Pancreas (tissue), 10 donors: ENCODE measurements at places on chromosomes 2 and 18. TPM values are rescaled to one million over a fixed set of nuclear protein-coding genes. Genes with fewer than 3 reads are reported as not detected.

DNA sequence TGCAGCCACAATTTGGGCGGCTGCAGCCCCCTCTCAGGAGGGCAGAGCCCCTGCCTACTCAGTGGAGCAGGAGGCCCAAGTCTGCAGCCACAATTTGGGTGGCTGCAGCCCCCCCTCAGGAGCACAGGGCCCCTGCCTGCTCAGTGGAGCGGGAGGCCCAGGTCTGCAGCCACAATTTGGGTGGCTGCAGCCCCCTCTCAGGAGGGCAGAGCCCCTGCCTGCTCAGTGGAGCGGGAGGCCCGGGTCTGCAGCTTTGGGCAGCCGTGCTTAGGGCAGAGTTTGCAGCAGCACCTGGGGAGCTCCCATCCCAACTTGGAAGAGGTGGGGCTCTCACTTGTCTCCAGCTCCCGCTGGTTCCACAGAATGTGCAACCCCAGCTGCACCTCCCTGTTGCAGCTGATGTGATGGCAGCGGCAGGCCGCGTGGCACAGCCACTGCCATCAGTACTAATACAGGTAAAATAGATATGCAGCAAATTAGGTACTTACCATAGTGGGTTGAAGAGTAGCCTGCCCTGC, 99.4 kb downstream of the TWIST2 start:
- H3K27ac ChIP-seq, result no peak overlapping the region
- H3K27me3 ChIP-seq, result no peaks in the 10 kb centered on the region
- no peak for DNase-seq

- DNase-seq, result no peak
- H3K4me1 ChIP-seq, result no peaks in the 10 kb centered on the region
- H3K36me3 ChIP-seq, result no peaks in the 10 kb centered on the region
- H3K27me3 ChIP-seq, result no peaks in the 10 kb centered on the region
Measured at GRCh38 chr2:161972866-161973265, 101.1 kb downstream of the DPP4 start.

DNA sequence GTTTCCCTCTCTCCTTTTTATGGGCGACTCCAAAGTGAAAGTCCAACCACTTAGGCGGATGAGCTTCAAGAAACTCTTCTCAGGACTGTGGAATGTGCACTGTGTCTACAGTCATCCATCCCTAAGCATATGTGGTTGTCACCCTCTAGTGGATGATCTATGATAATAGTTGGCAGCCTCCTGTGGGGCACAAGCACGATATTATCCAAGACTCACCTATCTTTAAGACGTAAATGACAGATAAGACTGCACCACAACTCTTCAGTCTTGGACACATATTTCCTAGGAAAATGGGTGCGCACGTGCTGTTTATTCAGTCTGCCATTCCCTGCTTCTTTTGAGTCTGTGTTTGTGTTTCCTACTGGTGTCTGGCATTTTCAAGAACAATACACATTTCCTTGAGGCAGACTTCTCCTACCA, 145.5 kb upstream of the CTAGE1 start:
- no peaks in the 10 kb centered on the region for H3K36me3 ChIP-seq
- no peak for DNase-seq
- H3K4me3 ChIP-seq, result no peak overlapping the region
- no peaks in the 10 kb centered on the region for H3K4me1 ChIP-seq

CLEC4F gene
- polyA plus RNA-seq, result 0.49 TPM

GRCh38 chr2:33214436-33214835, 262.0 kb upstream of the RASGRP3 start:
- no peaks in the 10 kb centered on the region for H3K36me3 ChIP-seq
- peaks cover 3% of the 10 kb centered on the region for H3K4me1 ChIP-seq
- H3K27me3 ChIP-seq, result no peaks in the 10 kb centered on the region
- H3K4me3 ChIP-seq, result no peak overlapping the region
- DNase-seq, result no peak
- H3K27ac ChIP-seq, result no peak overlapping the region

DNA sequence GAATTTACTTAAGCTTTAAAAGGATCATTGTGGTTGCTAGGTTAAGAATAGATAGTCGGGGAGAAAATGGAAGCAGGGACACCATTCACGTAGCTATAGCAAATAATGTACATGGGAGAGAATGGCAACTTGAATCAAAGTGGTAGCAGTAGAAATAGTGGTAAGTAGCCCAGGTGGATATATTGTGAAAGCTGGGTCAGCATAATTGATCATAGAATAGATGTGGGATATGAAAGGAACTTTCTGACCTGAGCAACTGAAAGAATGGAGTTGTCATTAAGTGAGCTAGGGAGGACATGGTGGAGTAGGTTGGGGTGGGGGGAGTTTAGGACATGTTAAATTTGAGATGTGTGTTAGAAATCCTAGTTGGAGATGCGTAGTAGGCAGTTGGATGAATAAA, 2.2 kb downstream of the SGO2 start:
- H3K36me3 ChIP-seq, result no peaks in the 10 kb centered on the region
- no peak overlapping the region for H3K27ac ChIP-seq
- H3K4me1 ChIP-seq, result no peaks in the 10 kb centered on the region
- no peak for DNase-seq
- H3K27me3 ChIP-seq, result no peaks in the 10 kb centered on the region

- no peaks in the 10 kb centered on the region for H3K36me3 ChIP-seq
- DNase-seq, result no peak
- H3K4me3 ChIP-seq, result no peak overlapping the region
Measured at GRCh38 chr2:76128622-76129021, 417.9 kb upstream of the GCFC2 start.

DNA sequence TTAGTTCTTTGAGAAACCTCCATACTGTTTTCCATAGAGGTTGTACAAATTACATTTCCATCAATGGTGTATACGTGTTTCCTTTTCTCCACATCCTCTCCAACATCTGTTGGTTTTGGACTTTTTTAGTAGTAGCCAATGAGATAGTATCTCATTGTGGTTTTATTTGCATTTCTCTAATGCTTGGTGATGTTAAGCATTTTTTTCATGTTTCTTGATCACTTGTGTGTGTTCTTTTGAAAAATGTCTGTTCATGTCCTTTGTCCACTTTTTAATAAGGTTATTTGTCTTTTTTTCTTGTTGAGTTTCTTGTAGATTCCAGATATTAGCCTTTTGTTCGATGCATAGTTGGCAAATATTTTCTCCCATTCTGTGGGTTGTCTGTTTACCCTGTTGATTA, 392.3 kb upstream of the ZEB2 start:
- H3K27ac ChIP-seq, result no peak overlapping the region
- H3K4me1 ChIP-seq, result no peaks in the 10 kb centered on the region
- no peak for DNase-seq
- H3K4me3 ChIP-seq, result no peak overlapping the region

ARHGAP28 gene
- polyA plus RNA-seq, result 0.91 TPM

HES6 gene
- polyA plus RNA-seq, result 11.1 TPM

DNA sequence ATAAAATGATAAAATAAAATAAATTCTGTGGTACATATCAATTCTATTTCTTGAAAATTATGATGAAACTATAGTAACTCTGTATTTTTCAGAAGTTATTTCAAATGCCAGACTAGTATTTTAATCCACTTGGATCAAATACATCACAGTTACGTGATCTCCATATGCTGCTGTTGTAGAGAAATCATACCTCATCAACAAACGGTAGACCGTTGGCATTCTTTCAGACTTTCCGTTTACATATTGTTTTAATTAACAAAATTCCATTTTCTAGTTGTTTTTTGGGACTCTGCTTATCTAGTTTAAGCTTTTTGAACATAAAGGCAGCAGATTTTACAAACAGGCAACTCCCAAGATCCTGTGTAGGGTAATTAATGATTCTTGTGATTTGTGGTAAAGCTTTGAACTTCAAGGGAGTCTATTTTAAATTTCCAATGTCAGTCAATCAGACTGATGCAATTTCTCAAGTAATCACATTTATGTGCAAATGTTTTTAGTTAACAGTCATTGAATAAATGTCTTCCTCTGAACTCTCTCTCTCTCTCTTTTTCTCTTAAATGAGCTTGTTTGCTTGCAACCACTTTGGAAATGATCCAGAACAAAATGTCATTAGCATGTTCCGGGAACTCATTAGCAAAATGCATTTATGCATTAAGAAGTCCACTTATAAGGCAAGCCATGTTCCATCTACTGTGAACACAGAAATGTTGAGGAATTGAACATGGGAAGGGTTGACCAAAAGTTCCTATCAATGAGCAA, 31.8 kb downstream of the NYAP2 start:
- H3K27ac ChIP-seq, result no peak overlapping the region
- H3K27me3 ChIP-seq, result no peaks in the 10 kb centered on the region
- no peak overlapping the region for H3K4me3 ChIP-seq
- no peaks in the 10 kb centered on the region for H3K4me1 ChIP-seq

DNA sequence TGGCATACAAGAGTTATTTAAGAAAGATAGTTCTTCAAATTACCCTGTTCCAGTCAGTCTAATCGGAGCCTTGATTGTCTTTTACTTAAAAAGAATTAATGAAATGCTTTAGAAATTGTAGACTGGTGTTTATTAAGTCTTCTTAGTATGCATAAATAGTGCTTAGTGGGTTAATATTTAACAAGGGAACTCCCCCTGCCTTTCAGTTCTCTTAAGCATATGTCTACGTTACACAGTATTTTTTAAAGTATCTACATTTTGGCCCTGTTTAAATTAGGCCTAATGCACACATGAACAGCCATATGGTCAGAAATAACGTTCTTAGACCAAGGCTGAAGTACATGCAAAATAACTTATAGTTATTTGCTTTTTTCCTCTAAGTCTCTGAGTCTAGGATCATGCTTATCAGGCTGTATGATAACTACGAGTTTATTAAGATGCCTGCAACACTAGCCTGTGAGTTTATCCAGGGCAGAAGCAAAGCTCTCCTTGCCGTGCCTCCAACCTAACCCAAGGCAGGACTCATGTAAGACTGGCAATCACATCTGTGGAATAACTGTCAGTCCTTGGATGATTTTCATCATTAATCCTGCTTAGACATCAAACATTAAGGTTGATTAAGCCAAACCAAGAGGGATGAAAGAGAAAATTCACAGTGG, 6.7 kb downstream of the BCL2 start:
- peaks cover 4% of the 10 kb centered on the region for H3K4me1 ChIP-seq
- H3K36me3 ChIP-seq, result no peaks in the 10 kb centered on the region
- DNase-seq, result no peak
- H3K27me3 ChIP-seq, result no peaks in the 10 kb centered on the region

KATNAL2 gene
- 3.8 TPM for polyA plus RNA-seq

- DNase-seq, result no peak
- H3K27ac ChIP-seq, result no peak overlapping the region
- H3K36me3 ChIP-seq, result no peaks in the 10 kb centered on the region
- H3K4me1 ChIP-seq, result no peaks in the 10 kb centered on the region
- no peaks in the 10 kb centered on the region for H3K27me3 ChIP-seq
Measured at GRCh38 chr2:99811544-99811943, 321.7 kb upstream of the REV1 start.

DNA sequence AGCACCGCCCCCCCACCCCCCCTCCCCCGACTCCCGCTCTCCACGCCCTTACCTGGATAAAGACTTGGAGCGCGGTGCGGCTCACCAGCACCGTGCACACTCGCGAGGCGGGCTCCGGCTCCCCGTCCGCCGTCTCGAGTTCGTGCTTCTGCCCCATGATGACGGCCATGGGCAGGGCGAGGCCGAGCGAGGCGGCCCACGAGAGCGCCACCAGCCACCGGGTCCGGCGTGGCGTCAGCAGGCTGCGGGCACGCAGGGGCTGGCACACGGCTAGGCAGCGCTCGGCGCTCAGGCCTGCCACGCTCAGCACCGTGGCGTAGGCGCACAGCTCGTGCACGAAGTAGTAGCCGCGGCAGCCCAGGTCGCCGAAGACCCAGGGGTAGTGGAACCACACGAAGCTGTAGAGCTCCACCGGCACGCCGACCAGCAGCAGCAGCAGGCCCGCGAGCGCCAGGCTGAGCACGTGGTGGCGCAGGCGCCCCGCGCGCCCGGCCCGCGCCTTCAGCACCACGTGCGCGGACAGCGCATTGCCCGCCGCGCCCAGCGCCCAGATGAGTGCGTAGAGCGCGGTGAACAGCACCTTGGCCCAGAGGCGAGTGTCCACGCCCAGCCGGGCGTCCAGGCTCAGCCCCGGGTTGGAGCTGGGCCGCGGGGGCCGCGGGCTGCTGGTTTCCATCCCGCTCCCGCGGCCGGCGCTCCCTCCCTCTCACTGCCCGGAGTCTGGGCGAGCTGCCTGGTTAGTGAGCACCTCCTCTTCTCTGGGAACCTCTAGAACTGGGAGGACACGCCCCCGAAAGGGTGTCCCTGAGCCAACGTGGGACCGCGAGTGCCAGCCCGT, at the start of gene NTSR2:
Gene NTSR2 (minus strand): TSS at position 742 of the 838 bp plus-strand sequence. CDS start 66 bp downstream, at position 676.
- H3K4me1 ChIP-seq, result peaks cover 2% of the 10 kb centered on the region
- no peaks in the 10 kb centered on the region for H3K36me3 ChIP-seq
- no peak within 1 kb of the TSS for H3K27ac ChIP-seq
- H3K27me3 ChIP-seq, result no peaks in the 10 kb centered on the region

- no peaks in the 10 kb centered on the region for H3K36me3 ChIP-seq
- H3K27me3 ChIP-seq, result no peaks in the 10 kb centered on the region
- no peak overlapping the region for H3K27ac ChIP-seq
- no peak for DNase-seq
Measured at GRCh38 chr18:6885006-6885481, 155.5 kb downstream of the ARHGAP28 start.

GRCh38 chr2:202425036-202425435, 48.9 kb downstream of the BMPR2 start:
- no peak for DNase-seq
- H3K36me3 ChIP-seq, result no peaks in the 10 kb centered on the region
- no peaks in the 10 kb centered on the region for H3K4me1 ChIP-seq
- no peaks in the 10 kb centered on the region for H3K27me3 ChIP-seq

GRCh38 chr18:25724121-25724520, 366.3 kb downstream of the SS18 start:
- DNase-seq, result no peak
- no peaks in the 10 kb centered on the region for H3K4me1 ChIP-seq
- no peaks in the 10 kb centered on the region for H3K27me3 ChIP-seq
- no peaks in the 10 kb centered on the region for H3K36me3 ChIP-seq
- H3K27ac ChIP-seq, result no peak overlapping the region

- H3K4me1 ChIP-seq, result no peaks in the 10 kb centered on the region
- H3K27me3 ChIP-seq, result no peaks in the 10 kb centered on the region
- no peak overlapping the region for H3K4me3 ChIP-seq
- DNase-seq, result no peak
- no peaks in the 10 kb centered on the region for H3K36me3 ChIP-seq
Measured at GRCh38 chr2:239579081-239579480, 178.3 kb upstream of the HDAC4 start.

DNA sequence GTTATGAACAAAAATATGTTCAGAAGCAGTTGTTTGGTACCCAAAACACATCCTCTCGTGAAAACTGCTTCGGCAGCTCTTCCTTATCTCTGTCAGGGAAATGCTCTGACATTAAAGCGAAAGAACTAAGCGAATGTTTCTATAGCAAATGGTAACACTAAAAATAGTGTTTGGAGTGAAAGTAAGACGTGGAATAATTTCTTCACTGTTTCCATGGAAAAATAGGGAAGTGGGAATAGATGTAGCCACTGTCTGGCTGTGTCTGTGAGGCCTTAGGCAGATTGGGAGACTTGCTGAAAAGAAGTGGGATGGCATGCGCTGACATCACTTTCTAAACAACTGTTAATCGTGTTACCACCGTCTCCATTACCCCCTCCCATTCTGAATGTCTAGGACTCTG, 11.5 kb upstream of the CRACDL start:
- no peaks in the 10 kb centered on the region for H3K36me3 ChIP-seq
- no peak for DNase-seq

NDUFV2 gene
- polyA plus RNA-seq, result 115 TPM

- DNase-seq, result no peak
- H3K27ac ChIP-seq, result no peak overlapping the region
- no peaks in the 10 kb centered on the region for H3K27me3 ChIP-seq
- no peak overlapping the region for H3K4me3 ChIP-seq
- H3K4me1 ChIP-seq, result no peaks in the 10 kb centered on the region
Measured at GRCh38 chr18:65527879-65528633, 222.8 kb upstream of the CDH7 start.
